ENCODE measurements at places on chromosomes 12 and 14. TPM values are rescaled to one million over a fixed set of nuclear protein-coding genes. Genes with fewer than 3 reads are reported as not detected.

DNA sequence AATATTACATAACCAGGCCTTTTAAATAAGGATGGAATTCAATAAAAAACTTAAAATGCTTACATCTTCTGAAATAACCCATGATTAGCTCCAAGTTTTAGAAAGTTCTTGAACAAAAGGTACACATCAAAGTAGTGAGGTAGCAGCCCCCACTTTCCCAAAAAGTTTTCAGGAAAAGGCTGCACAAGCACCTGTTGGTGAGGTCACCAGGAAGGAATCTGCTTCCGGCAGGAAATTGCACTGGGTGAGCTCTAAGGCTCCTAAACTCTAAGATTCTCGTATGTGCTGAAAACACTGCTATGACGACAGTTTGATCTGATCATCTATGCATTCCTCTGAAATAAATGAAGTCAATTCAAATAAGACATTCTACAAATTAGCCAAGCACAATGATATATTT, 34.3 kb upstream of the TTC7B start:
- DNase-seq, result no peak
- no peaks in the 10 kb centered on the region for H3K4me1 ChIP-seq
- H3K4me3 ChIP-seq, result no peak overlapping the region
- H3K27ac ChIP-seq, result no peak overlapping the region

DNA sequence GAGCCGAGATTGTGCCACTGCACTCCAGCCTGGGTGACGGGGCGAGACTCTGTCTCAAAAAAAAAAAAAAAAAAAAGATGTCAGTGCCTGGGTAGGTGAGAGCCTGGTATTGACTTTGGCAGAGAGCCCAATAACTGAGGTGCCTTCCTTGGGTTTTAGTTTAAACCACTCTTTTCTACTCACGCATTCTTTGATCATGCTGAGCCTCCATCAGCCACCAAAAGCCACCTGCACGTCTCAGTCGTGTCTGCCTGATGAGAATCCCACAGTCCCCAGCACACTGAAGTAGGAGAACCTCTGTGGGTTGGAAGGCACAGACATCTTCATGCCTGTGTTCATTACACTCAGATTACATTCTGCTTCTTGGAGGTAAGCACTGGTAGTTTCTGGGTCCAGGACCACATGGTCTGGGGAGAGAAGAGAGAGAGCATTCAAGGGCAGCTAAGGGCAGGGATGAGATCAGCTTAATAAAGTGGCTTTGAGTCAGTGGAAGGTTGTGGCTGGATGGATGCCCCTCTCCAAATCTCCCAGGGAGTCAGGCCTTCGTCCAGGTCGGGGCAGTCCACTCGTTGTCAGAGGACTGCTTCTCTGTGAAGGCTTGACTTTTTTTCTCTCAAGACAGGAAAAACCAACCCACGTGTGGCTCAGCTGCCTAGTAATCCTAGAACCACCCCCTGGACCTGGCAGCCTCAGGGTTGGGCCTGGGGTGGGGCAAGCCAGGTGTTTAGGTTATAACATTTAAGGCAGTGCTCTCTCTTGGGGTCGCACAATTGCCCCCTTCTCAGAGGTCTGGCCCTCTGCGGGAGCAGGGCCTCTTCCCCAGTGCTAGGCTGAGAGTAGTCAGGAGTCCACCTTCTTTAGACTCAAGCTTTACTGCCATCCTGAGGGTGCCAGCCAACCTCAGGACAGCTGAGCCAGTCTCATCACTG, 32.6 kb upstream of the MAX start:
- peaks cover 4% of the 10 kb centered on the region for H3K4me1 ChIP-seq
- peaks cover 2% of the 10 kb centered on the region for H3K27me3 ChIP-seq
- no peak overlapping the region for H3K27ac ChIP-seq
- no peak overlapping the region for H3K4me3 ChIP-seq

DNA sequence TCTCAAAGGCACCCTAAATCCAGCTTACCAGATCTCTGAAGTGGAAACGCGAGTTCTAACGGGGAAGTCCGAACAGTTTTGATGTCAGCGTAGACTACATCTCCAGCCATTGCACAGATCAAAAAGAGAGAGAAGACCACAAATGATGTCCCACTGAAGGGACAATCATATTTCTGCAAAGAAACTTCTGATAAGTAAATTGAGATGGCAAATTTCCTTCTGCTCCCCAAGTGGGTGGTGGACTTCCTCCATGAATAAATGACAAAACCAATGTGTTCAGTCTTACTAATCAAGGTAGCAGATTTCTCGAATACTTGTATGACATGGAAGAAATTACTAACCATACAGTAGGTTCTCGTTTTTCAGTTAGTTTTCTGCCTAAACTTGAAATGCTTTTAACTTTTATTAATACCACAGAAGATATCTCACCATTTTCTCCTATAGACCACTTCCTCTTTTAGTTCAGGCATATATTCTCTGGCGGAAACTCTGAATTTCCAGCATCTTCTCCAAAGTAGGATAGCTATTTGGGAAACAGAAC, at the start of gene CLECL1:
CLECL1 (minus strand) TSS at position 177 of the 541 bp plus-strand sequence.
- H3K36me3 ChIP-seq, result no peaks in the 10 kb centered on the region
- peak within 1 kb of the TSS; percentile 45 for H3K4me3 ChIP-seq
- peaks cover 36% of the 10 kb centered on the region for H3K4me1 ChIP-seq
- no peaks in the 10 kb centered on the region for H3K27me3 ChIP-seq

DNA sequence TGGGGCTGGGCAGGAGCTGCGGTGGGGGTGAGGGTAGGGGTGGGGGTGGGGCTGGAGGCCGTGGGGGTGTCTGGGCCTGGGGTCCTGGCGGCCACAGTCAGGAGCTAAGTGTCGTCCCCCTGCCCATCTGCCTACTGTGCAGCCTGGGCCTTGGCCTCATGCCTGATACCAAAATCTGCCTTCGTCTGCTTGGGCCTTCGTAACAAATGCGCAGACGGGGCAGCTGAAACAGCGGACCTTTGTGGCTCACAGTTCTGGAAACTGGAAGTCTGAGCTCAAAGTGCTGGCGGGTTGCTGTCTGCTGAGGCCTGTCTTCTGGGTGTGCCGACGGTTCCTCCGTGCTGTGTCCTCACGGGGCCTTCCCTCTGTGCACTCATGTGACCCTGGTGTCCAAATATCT, 61.7 kb downstream of the KIF26A start:
- H3K27me3 ChIP-seq, result no peaks in the 10 kb centered on the region
- H3K27ac ChIP-seq, result no peak overlapping the region
- H3K36me3 ChIP-seq, result no peaks in the 10 kb centered on the region
- no peak overlapping the region for H3K4me3 ChIP-seq

DNA sequence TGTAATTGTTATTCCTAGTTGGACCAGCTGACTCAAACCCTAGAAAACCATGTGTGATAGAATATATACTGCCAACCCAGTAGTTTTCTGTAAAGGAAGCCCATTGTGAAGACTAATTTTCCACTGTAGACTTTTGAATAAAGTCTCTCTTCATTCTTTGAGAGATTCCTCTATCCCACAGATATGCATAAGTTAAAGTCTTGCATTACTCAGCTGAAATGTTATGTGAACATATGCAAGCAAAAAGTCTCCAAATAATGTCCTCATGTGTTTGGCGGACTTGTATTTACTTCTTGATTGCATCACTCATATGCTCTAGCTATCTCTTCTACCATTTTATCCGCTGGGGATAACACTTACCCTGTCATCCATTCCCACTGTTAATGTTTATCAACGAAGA, 35.1 kb upstream of the OTOGL start:
- H3K27ac ChIP-seq, result no peak overlapping the region
- peaks cover 9% of the 10 kb centered on the region for H3K27me3 ChIP-seq
- no peak for DNase-seq
- no peak overlapping the region for H3K4me3 ChIP-seq
- no peaks in the 10 kb centered on the region for H3K36me3 ChIP-seq

- H3K36me3 ChIP-seq, result no peaks in the 10 kb centered on the region
- no peaks in the 10 kb centered on the region for H3K4me1 ChIP-seq
- no peak for DNase-seq
- peaks cover 8% of the 10 kb centered on the region for H3K27me3 ChIP-seq
Observed at GRCh38 chr14:59037086-59037485, 151.4 kb upstream of the DAAM1 start.

DNA sequence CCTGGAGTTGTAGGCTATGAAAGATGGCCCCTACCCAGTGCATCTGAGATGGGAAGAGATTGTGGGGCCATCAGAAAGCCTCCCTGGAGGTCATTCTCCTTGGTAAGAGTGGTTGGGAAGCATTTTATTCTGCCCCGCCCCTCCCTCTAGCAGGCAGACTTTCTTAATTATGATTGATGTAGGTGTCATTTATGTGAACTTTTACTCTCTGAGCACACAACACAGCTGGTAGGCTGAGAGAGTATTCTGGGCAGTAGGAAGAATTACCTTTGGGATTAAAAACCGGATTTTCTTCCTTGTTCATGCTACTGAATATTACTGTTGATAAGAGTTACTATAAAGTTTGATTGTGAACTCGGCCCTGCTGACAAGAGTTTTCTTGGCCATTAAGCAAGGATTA, 266.8 kb downstream of the TTC6 start:
- no peaks in the 10 kb centered on the region for H3K27me3 ChIP-seq
- no peak overlapping the region for H3K27ac ChIP-seq
- DNase-seq, result no peak
- no peak overlapping the region for H3K4me3 ChIP-seq
- no peaks in the 10 kb centered on the region for H3K4me1 ChIP-seq
- no peaks in the 10 kb centered on the region for H3K36me3 ChIP-seq

GRCh38 chr14:94153750-94154342, 20.3 kb upstream of the PPP4R4 start:
- peaks cover 15% of the 10 kb centered on the region for H3K27me3 ChIP-seq
- DNase-seq, result no peak
- no peaks in the 10 kb centered on the region for H3K36me3 ChIP-seq
- H3K4me3 ChIP-seq, result no peak overlapping the region
- peaks cover 9% of the 10 kb centered on the region for H3K4me1 ChIP-seq

GRCh38 chr14:61956517-61956916, 194.3 kb downstream of the SNAPC1 start:
- no peak for DNase-seq
- H3K27ac ChIP-seq, result no peak overlapping the region
- peaks cover 39% of the 10 kb centered on the region for H3K27me3 ChIP-seq
- no peaks in the 10 kb centered on the region for H3K4me1 ChIP-seq

GRCh38 chr14:71202881-71203280, 295.6 kb downstream of the PCNX1 start:
- H3K36me3 ChIP-seq, result no peaks in the 10 kb centered on the region
- peaks cover 9% of the 10 kb centered on the region for H3K27me3 ChIP-seq
- H3K27ac ChIP-seq, result no peak overlapping the region
- DNase-seq, result peak; percentile 23
- H3K4me1 ChIP-seq, result peaks cover 4% of the 10 kb centered on the region
- no peak overlapping the region for H3K4me3 ChIP-seq

- peaks cover 23% of the 10 kb centered on the region for H3K27me3 ChIP-seq
- DNase-seq, result no peak
- no peak within 1 kb of the TSS for H3K27ac ChIP-seq
- H3K36me3 ChIP-seq, result no peaks in the 10 kb centered on the region
Observed at GRCh38 chr12:109020796-109021380, at the start of gene SVOP. SVOP (minus strand) TSS chr12:109021068; CDS start chr12:109020868, 200 bp downstream.

DNA sequence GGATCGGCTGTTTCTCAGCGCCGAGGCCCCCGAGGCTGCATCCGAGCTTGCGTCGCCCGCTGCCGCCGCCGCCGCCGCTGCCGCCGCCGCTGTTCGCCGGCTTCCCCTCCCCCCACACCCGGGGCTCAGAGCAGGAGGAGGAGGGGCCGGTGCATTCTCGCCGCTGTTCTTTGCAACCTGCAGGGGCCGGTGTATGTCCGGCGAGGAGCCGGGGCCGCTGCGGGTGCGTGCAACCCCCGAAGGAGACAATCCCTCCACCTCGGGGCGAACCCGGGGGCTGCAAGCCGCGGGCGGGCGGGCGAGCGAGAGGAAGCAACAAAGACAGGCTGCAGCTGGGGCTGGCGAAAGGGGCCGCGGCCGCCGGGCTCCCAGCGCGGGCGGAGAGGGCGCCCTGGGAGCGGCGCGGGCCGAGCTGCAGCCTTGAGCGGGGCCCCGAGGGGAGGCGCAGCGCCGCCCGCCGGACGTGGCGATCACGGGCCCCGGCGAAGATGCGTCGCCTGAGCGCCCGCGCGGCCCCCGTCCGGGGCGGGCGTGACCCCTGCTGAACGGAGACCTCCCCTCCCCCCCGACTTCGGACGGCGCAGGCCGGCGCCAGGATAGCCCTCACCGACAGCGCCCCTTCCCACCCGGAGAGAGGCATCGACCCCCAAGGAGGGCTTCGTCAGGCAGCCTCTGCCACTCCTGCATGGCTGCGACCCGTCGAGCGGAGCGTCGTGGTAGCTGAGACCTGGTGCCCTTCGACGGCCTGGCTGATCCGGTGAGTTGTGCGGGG, 702 bp downstream of the FAM222A start:
- no peaks in the 10 kb centered on the region for H3K36me3 ChIP-seq
- no peaks in the 10 kb centered on the region for H3K27me3 ChIP-seq
- H3K4me1 ChIP-seq, result no peaks in the 10 kb centered on the region

DNA sequence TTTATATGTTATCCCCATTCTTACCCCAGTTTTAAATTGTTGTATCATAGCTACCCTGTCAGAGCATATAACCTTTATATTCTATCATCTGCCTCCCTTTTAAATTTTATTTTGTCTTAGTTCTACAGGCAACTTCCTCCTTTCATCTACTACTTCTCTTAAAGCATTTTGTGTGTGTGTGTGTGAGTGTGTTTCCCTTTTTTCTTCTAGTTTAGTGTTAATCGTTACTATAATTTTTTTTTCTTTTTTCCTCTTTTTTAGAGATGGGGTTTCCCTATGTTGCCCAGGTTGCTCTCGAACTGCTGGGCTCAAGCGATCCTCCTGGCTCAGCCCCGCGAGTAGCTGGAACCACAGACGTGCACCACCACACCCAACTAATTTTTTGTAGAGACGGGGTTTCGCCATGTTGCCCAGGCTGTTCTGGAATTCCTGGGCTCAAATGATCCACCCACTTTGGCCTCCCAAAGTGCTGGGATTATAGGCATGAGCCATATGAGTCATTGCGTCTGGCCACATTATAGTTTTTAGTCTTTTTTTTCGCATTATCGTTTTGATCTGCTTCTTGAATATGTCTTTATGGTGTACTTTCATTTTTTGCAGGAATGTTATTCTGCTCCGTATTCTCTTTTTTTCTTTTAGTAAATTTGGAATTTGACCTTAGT, 33.1 kb upstream of the FBXO34 start:
- H3K27ac ChIP-seq, result no peak overlapping the region
- H3K36me3 ChIP-seq, result no peaks in the 10 kb centered on the region
- no peak overlapping the region for H3K4me3 ChIP-seq
- H3K27me3 ChIP-seq, result peaks cover 29% of the 10 kb centered on the region
- H3K4me1 ChIP-seq, result peaks cover 4% of the 10 kb centered on the region
- DNase-seq, result no peak

Gene SMCO2
- total RNA-seq, result 1.1 TPM

Gene LRIG3
- not detected for total RNA-seq

Gene PLEKHD1
- 0.21 TPM for total RNA-seq

Gene SCAF11
- 117 TPM for total RNA-seq

Gene RAD9B
- 0.62 TPM for total RNA-seq

All from natural killer cell treated with Interleukin-12 subunit alpha and Interleukin-12 subunit beta and Interleukin-15 and Interleukin-18, amount 100 ng/mL, for 72 hours (primary cell).